ENCODE measurements at places on chromosomes 16 and 17.

- no peak for DNase-seq
Measured at GRCh38 chr17:40329839-40330794, 21.1 kb downstream of the RARA start.

GRCh38 chr16:2963723-2964474 lies at the start of gene KREMEN2:
KREMEN2 (plus strand) TSS chr16:2964275; CDS start chr16:2964521, 246 bp downstream.
- DNase-seq, result no peak

GRCh38 chr17:74903671-74904070 lies 10.2 kb upstream of the FADS6 start:
- no peak for DNase-seq

GRCh38 chr17:68509141-68510057 lies 2.8 kb upstream of the PRKAR1A start:
- no peak for DNase-seq

GRCh38 chr16:67034487-67034886 lies 5.5 kb downstream of the CBFB start:
- peak; percentile 49 for DNase-seq

- no peak for DNase-seq
Measured at GRCh38 chr17:6894206-6894528, 62.6 kb upstream of the TEKT1 start.

GRCh38 chr16:1762879-1763520 lies 8.3 kb downstream of the NME3 start:
- DNase-seq, result no peak

- no peak for DNase-seq
Measured at GRCh38 chr17:69117855-69118784, 23.6 kb downstream of the ABCA6 start.

GRCh38 chr17:39935909-39936308 lies 8.4 kb downstream of the LRRC3C start:
- DNase-seq, result no peak

GRCh38 chr17:75633486-75634375 lies 497 bp downstream of the SMIM5 start:
- DNase-seq, result peak; percentile 87

DNA sequence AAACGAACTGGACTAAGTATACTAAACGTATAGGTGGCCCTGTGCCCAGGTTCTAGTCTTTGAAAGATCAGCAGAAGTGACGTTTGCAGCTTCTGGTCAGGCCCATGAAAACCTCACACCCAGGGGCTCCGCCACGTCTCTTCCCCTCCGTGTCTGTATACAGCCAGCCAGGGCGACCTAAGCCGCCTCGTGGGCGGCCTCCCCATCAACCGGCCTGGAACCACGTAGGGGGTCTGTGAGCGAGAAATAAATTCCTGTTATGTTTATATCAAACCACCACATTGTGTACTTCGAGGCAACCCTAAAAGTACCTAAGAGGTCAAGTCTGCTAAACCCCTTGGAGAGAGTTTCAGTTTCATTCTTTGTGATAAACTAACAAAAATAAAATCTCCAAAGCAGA lies 6.8 kb downstream of the TK1 start:
- DNase-seq, result no peak

DNA sequence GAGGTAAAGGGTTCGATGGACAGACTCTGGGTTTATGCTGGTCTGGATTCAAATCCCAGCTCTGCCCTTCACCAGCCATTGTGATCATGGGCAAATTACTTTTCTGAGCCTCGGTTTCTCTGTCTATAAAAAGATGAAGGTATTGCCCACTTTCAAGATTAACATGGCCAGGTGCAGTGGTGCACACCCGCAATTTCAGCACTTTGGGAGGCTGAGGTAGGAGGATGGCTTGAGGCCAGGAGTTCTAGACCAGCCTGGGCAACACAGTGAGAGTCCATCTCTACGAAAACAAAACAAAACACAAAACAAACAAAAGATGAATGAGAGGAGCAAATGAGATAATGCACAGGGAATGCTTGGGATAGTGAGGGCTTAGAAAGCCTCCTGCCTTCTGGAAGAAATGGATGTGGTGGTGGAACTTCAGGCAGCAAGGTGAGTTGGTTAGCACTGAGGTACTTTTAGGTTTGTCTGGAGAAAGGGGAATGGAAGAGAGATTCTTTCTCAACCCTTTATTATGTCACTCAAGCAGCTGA lies 8.5 kb downstream of the ADGRG3 start:
- DNase-seq, result no peak

GRCh38 chr16:24990803-24991202 lies 24.4 kb downstream of the ARHGAP17 start:
- no peak for DNase-seq

DNA sequence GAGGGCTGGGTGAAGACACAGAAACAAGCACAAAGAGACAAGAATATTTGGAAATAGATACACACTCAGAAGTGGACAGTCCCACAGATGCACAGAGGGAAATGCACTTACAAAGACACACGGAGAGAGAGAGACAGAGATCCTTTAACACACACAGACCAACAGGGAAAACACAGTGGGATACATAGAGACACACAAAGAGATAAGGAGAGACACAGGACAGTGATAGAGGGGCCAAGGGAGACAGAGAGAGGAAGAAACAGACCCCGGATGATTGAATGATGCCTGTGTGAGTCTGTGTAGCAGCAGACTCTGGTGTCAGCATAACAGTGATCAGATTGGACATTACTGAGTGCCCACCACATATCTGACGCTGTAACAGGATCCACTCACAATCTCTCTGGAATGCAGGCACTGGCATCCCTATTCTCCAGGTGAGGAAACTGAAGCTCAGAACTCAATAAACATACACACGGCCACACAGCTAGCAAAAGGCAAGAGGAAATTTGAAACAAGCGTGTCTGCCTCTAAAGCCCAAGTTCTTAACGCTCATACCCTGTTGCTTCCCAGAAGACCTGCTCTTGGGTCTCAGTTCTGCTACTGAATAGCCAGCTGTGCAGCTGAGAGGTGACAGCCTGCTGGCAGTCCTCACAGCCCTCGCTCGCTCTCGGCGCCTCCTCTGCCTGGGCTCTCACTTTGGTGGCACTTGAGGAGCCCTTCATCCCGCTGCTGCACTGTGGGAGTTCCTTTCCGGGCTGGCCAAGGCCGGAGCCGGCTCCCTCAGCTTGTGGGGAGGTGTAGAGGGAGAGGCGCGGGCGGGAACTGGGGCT lies 186.3 kb upstream of the NLRP1 start:
- DNase-seq, result no peak

- DNase-seq, result no peak
Measured at GRCh38 chr17:50354198-50354597, 8.3 kb downstream of the XYLT2 start.

- DNase-seq, result no peak
Measured at GRCh38 chr17:76078860-76079534, at the start of gene ZACN. ZACN (plus strand) TSS chr17:76079182; CDS start chr17:76079265, 83 bp downstream.

DNA sequence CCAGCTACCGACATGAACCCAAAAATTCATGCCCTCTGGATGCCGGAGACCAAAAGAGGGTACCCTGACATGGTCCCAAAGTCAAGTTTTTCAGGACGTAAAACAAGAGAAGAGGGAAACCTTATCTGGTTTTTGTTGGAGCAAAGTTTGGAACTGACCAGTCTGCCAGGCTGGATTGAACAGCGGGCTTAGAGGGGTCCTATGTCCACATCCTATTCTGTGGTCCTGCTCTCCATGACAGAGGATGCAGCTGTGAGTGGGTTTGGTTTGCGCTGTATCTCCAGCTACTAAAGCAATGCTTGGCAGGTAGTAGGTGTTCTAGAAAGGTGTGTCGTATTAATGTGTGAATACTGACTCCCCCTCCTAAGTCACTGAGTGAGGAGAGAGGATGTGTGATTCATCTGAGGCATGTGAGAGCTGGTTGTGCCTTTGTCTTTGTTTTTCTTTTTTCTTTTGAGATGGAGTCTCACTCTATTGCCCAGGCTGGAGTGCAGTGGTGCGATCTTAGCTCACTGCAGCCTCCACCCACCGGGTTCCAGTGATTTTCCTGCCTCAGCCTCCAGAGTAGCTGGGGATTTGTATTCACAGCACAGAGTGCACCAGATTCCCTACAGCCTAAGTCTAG lies 31.0 kb downstream of the PMM2 start:
- no peak for DNase-seq

DNA sequence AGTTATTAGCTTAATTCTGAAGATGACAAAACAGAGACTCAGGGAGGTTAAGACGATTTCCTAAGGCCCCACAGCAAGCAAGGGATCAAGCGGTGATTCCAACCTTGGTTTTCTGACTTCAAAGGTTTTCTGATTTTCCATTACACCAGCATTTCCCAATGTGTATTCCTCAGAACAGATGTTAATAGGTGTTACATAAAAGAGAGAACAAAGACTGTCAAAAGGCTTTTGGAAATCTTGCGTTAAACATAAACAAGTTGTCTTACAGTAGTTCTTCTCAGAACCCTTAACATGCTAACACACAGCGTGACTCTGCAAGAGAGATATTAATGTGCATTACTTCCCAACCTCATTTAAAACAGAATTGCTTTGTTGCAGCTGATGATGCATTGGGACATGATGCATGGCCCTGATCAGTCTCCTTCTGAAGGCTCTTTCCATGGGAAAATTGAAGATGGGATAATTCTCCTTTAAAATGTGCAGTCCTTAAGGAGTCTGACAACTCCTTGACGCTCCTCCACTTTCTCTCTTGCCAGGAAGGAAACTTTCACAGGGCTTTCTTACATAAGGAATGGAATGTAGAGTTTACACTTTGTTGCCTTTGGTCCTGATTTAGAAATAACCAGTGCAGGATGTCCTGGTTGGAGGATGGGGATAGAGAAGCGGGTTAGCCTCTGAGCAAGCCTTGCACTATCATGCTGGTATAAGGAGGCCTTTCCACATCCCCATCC lies 21.5 kb upstream of the MMD start:
- DNase-seq, result peak; percentile 41

GRCh38 chr17:50638966-50639713 lies 4.5 kb downstream of the ABCC3 start:
- DNase-seq, result peak; percentile 98

DNA sequence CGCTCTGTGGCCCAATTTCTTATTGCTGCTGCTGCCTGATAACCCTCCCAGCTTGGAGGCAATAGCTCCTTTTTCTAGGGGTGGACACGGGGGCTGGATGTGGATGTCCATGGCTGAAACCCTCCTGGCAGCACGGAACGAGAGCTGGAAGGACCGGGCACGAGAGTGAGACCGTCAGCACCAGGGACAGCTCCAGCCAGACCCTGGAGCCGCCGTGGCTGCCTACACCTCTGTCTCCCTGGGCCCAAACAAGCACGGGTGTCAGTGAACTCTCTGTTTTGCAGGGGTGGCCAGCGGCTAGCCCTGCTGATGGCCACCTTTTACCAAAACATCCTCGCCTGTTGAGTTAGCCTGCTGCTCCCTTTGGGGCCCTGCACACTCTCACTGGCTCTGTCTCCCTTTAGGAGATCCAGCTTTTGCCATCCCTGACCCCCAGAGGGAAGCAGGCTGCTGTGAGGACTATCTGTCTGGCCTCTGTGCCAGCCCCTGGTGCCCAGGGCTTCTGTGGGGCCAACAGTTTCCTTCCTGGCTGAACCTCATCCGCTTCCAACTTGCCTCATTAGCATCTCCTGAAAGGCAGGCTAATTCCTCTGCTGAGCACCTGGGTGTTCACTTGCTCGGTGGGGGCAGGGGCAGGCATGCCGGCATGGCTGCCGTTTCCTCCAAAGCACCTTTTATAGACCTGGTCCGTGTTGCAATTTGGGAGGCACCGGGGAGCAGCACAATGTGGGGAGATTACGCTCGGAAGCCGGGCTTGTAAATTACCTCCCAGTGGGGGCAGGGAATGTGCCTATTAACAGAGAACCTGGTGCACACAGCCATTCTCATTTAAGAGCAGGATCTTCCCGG lies 118.1 kb downstream of the ENGASE start:
- peak; percentile 7 for DNase-seq

GRCh38 chr17:10048629-10049350 lies 143.7 kb upstream of the RCVRN start:
- no peak for DNase-seq

DNA sequence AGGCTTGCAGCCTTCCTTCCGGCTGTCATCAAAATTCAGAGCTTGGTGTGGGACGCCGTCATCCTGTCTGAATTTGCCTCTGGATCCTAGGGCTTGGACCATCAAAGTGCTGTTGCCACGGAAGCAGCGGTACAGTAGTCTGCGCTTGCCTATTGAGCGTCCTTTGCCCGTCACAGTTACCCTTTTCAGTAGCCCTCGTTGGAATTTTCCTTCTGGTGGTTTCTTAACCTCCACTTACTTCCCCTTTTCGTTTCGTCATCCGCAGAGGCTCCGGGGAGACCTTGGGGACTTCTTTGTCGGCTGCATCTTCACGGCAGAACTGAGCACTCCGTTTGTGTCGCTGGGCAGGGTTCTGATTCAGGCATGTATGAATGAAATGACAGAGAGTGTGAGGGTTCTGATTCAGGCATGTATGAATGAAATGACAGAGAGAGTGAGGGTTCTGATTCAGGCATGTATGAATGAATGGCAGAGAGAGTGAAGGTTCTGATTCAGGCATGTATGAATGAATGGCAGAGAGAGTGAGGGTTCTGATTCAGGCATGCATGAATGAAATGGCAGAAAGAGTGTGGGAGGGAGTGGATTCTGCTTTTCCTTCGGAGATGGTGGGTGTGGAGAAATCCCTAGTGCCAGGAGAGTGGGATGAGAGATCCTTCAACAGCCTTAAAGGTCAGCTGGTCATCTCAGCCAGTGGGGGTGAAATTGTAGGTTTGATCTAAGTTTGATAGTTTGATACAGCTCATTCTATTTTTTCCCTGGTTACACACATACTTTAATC lies 8.0 kb downstream of the TLCD3A start:
- no peak for DNase-seq

GRCh38 chr17:43917348-43918025 lies 10.2 kb upstream of the MPP2 start:
- peak; percentile 14 for DNase-seq

DNA sequence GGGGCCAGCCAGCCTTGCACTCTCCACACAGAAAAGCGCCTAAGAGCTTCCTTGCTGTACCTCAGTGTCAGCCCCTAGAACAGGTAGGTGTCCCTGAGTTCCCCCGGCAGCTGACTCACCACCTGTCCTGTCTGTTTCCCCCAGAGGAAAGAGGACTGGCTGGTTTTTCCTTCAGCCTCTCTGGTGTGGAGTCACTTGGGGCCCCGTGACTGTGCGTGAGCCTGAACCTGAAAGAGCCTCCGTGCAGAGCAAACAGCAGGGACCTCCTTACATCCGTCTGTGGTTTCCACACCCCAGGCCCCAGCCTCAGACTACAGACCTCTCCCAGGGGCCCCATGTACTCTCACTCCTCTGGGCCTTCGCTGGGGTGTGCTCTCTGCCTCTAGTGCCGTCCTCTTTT lies 87.8 kb downstream of the GNAO1 start:
- DNase-seq, result no peak

DNA sequence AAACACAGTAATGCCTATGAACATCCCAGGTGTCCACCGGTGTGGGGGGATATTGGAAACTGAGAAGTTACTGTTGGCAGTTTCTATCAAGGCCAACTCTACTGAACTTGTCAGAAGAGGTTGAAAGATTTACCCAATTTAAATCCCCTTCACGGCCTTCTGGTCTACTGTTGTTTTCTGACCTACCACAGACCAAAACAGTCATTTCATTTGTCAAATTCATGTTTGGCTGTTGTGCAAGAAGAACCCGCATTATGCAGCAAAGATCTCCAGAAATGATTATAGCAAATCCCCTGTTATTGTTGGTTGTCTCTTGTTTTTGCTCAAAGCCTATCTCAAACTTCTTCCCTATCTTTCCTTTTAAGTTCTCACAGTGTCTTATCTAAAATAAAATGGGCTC lies 73.1 kb upstream of the MAF start:
- no peak for DNase-seq

- no peak for DNase-seq
Measured at GRCh38 chr16:23571895-23572294, 14.4 kb downstream of the UBFD1 start.

GRCh38 chr16:56732366-56732765 lies 2.4 kb downstream of the NUP93 start:
- DNase-seq, result no peak

GRCh38 chr16:47956916-47957315 lies 198.9 kb downstream of the ABCC12 start:
- no peak for DNase-seq

Data from AG10803 (cell line).